Midbrain (tissue), 1 donor: ENCODE measurements at places on chromosomes 13 and 19.

DNA sequence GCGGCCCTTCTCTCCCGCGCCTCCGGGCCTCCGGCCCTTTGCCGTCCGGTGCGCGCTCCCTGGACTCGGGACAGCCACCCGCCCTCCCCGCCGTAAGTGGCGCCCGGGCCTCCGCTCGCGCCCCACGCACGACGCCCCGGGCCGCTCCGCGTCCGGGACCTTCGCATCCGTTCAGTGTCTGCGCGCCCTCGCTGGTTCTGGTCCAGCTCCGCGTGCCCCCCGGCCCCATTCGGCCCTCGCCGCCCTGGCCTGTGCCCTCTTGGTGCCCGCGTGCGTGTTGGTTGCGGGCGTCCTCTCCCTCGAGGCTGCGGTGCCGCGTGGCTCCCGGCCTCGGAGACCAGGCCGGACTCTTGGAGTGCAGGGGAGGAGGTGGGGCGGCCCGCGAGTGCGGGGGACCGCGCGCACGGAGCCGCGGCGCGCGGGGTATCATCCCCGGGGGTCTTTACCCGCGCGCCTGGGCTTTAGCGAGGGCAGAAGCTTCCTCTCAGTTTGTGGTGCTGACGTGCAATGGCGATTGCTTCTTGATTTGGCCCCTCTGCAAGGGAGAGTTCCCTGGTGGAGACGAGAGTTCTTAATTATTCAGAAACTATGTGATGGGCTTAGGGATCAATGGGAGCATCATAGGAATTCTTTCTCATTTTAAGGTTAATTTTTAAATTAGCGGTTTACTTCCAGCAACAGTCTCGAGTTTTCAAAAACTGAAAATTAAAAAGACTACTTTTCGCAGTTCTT lies 757 bp downstream of the WASF3 start:
- DNase-seq: no peak

DNA sequence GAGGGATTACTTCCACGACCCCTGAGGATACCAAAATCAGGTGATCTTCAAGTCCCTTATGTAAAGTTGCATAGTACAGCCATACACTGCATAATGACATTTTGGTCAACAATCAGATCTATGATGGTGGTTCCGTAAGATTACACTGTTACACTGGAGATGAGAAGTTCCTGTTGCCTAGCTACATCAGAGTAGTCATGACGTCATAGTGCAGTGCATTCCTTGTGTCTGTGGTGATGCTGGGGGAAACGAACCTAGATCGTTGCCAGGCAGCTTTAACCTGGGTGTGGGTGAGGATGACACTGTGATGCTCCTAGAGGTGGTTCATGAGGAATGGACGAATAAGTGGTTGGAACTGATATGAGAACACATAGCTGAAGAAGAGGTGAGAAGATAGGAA lies 9.1 kb downstream of the ZNF610 start:
- no peak for DNase-seq

DNA sequence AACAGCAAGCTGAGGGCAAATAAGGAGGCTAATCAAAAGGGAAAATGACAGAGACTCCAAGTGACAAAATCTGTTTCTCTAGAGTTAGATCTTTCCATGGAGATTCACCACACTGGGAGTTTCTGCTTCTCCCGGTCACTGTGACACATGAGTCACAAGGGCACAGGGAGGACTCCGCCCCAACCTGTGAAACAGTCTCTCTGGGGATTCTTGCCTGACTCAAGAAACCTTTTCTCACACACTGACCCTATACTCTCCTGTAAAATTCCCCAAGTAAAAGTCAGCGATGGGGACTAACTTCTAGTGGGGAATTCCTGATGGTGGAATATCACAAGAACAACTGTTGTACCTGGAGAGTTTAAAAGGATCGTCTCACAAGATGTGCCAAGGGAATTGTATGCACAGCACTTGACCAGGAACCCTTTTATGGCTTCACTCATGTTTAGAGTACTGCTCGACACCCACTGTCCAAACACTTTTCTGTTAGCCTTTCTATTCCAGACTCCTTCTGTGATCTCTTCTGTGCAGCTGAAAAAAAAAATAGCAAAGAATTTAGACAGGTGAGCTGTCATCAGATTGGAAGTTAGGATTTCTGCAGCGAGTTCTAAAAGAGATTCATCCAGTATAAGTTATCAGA lies 46.8 kb upstream of the URAD start:
- no peak for DNase-seq

GRCh38 chr13:113929628-113930615 lies 44.0 kb downstream of the C13orf46 start:
- no peak for DNase-seq

DNA sequence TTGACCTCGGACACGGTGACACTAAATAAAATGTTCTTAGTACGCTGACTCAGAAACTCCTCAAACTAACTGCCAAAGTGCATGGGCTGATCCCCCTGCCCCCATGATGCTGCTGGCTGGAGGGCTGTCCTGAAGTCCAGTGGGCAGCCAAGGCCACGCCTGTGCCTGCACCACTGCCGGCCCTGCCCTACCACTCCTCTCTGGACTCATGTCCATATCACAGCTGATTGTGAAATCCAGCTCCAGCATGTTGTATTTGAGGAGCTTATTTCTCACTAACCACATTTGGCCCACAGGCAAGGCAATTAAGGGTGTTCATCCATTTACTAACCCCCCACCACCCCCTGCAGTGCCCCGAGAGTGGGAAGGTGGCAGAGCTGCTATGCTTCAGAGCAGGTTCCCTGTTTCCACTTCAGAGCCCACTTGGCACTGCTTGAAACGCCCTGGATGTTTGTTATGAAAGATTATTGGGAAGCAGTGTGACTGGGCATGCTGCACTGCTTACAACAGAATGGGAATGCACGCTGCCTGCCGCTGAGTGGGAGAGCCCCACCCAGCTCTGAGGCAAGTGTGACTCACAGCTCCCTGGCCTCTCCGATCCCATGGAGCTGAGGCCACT lies 114.0 kb downstream of the UQCRFS1 start:
- no peak for DNase-seq

DNA sequence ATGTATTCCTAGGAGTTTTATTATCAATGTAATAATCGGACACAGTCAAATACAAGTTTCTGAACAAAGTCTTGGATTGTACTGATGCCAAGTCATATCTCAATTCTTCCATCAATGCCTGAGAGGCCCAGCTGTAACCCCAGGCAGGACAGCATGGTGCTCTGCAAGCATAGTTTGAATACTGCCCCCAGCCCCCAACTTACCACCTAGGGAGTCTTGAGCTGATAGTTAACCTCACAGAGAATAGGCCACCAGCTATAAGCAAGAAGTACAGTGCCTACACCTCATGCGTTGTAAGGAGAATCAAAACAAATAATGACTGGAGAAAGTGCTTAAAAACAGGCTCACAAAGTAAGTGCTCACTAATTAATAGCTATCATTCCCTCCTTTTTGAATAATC lies 2.7 kb downstream of the PROSER1 start:
- DNase-seq: no peak

- no peak for DNase-seq
Observed at GRCh38 chr19:57813919-57814504, 701 bp downstream of the ZNF552 start.

DNA sequence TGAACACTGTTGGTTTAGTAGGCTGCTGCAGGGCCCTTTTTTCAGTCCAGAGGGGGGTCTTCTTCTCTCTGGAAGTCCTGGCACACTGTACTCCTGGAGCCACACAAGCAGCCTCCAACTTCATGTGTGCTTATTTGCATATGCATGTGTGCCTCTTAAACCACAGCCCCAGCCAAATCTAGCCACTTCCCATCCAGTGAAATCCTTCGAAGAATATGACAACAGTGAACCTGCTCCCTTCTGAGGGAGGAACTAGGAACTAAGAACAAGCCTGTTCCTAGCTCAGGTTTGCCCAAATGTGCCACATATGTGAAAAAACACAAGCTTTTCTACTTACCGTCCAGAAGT lies 348.5 kb downstream of the FOXO1 start:
- DNase-seq: no peak
